PC-9 (cell line): ENCODE measurements at places on chromosomes 12 and 14. TPM values are rescaled to one million over a fixed set of nuclear protein-coding genes. Genes with fewer than 3 reads are reported as not detected.

DNA sequence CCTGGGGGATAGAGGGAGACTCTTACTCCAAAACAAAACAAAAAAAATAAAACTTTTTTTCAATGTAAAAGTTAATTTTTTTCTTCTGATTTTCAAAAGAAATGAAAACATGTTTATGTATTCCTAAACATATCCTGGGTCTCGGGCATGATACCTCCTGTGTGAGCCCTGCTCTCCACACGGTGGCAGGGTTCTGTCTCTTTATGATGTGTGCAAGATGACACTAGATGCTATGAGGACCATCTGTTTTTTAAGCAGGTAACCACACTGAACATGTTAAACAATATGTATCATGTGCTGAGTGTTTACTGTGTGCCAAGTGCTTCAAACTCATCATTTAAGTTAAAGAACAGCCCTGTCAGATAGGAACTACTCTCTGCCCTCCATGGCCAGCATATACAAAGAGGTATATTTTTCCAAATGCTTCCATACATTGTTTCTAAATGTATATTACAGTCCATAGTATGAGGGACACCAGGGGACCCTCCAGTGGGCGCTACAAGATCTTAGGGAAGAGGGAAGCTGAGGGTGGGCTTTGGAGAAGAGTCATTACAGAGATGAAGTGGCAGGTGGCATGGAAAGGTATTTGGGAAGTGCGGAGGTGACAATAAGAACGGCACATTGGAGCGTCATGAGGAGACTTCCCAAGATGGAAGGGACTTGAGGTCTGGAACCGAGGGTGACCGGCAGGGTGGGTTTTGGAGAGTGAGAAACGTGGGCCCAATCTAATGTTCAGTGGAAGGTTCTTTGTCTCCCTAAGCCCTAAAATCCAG, 28.5 kb downstream of the FOS start:
- peak; percentile 67 for DNase-seq

DNA sequence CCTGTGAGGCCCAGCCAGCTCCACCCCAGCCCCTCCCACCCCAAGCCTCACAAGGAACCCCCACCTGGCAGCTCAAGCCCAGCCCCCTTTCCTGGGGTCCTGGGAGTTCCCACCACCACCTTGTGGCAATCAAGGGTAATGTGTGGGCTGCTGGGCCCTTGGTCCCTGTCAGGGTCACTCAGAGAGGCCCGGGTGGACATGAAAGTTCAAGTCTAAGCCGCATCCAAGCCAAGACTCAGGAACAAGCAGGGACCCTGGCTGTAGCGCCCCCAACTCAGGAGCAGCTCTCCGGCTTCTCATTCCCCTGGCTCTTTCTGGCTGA, 106.4 kb upstream of the C14orf180 start:
- DNase-seq, result no peak

GRCh38 chr12:64085996-64086395, 136.1 kb downstream of the KICS2 start:
- DNase-seq, result no peak

GRCh38 chr12:81627336-81628189, 131.6 kb downstream of the PPFIA2 start:
- DNase-seq, result no peak

DNA sequence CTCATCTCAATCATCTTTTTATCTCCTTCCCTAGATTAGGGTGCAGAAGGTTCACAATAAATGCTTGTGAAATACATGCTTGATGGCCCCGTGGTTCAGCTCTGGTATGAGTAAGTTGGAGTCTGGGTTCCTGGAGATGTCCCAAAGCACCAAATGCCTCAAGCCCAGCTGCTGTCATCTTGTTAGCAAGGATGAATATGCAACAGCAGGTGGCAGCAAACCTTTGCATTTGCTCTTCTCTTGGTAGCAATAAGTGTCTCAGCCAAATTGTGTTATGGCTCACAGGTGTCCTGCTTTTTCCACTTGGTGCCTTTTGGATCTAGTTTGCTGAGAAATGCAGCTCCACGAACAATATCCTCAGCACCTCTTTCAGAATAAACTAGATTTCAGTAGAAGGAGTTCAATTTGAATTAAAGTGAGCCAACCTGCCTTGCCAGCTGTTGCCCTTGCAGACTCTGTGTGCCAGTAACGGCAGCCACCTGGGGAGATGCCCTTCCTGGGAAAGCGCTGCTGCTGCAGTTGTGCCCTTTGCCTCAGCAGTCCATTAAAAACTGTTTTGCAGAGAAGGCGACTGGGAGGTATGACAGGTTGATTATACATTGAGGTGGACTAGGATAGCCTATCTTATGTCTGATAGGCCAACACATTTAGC, 417.3 kb downstream of the SNAPC1 start:
- DNase-seq, result peak; percentile 55

GRCh38 chr12:46461907-46462640, 89.5 kb upstream of the SLC38A2 start:
- no peak for DNase-seq

GRCh38 chr12:25126746-25127145, 68.2 kb downstream of the DNAI7 start:
- no peak for DNase-seq

DNA sequence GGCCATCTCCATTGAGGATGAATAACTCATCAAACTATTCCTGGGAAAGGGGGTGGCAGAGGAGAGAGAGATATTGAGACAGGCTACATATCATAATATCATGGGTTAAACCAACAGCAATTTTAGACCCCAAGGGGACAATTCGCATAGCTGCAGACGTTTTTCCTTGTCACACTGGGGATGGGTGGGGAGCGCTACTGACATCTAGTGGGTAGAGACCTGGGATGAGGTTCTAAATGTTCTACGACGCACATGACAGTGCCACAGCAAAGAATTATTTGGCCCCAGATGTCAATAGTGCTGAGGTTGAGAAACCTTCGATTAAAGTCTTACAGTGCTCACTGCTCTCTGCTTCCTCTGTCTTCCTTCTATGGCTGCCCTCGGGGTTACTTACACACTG, 425.6 kb downstream of the NRXN3 start:
- no peak for DNase-seq

DNA sequence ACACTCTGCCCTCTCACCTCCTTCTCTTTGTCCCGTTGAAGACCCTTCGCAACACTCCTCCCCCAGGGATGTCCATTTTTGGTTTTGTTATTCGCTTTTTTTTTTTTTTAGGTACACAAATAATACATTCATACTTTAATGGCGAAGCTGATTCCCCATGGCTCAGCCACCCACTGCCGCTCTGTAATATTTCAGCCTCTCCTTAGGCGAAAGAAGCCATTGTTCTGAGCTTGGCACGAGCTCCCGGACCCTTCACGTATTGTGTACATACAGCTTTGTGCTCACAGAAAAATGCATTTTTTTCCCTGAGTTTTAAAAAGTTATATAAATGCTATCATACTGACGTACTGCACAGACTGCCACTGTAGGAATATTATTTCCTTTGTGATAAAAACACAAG, 115.0 kb downstream of the TMEM132C start:
- DNase-seq, result no peak

DNA sequence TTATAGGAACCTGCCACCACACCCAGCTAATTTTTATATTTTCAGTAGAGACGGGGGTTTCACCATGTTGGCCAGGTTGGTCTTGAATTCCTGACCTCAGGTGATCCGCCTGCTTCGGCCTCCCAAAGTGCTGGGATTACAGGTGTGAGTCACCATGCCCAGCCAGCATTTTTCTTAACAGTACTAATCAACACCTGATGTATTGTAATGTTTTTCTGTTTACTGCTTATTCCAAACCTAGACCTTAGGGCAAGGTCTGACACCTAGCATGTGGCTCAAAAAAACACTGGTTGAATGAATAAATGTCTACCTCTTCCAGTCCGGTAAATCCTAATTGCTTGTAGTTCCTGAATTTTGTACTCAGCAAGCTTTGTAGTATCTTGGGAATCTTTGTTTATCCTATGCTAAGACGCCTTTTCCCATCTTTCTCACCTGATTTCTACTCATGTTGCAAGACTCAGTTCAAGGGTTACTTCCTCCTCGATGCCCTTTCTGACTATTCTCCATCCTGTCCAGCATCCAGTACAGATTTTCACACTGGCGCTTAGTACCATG, 2.8 kb downstream of the PAN2 start:
- DNase-seq, result peak; percentile 63

GRCh38 chr12:19338405-19338804, 100.9 kb upstream of the AEBP2 start:
- no peak for DNase-seq

- no peak for DNase-seq
These were observed 37.9 kb downstream of the PIWIL1 start for GRCh38 chr12:130375296-130376287.

DNA sequence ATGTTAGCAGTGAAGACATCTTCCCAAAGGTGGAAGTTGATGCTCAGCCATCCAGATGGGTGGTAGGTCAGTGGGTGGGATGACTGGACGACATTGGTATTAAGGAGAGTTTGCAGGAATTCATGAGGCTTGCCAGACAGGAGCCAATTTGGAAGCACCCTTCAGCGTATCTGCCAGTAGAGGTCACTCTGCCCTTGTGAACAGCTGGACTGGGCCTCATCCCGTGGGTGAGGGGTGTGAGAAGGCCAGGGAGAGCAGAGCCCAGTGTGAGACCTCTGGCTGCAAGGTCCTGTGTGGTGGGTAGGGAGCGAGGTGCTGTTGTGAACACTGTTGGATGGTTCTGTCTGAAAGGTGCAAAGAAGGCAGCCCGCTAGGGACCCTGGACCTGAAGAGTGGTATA, 37.7 kb downstream of the SLC5A8 start:
- DNase-seq, result no peak

- no peak for DNase-seq
These were observed 4.3 kb downstream of the PCK2 start for GRCh38 chr14:24098229-24098926.

DNA sequence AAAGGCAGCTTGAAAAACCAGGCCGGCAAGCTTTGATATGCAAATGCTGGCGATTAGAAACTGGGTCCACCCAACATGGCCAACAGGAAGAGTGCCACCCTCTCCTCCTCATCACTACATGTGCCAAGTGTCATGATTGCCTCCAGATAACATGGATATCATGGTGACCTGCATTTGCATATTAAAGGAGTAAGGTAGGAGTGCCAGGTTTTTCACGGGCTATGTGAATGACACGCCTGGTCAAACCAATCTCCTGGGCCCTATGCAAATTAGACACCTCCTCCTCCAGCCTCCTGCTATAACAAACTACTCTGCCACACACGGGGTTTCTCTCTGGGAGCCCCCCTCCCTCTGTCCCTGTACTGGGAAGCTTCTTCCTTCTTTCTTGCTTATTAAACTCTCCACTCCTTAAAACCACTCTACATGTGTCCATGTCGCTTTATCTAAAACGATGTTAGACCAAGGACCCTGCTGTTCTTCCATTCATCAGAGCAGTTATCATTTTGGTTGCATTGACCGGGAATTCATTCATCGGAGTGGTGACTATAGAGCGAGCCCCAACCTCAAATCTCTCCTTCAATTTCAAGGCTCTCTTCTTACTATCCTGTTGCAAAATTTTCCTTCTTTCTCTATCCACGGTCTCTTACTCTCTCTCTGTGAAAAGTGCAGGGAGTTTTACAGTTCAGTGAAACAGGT, 27.5 kb downstream of the APOBEC1 start:
- DNase-seq, result no peak

GRCh38 chr14:100410056-100410565, 87.0 kb downstream of the SLC25A47 start:
- DNase-seq, result no peak

GRCh38 chr14:59534361-59534987, 42.1 kb downstream of the CCDC175 start:
- DNase-seq, result no peak

- DNase-seq, result no peak
These were observed 181.5 kb upstream of the KRR1 start for GRCh38 chr12:75692876-75693275.

GRCh38 chr14:35730871-35731270, 78.2 kb downstream of the RALGAPA1 start:
- DNase-seq, result no peak

DNA sequence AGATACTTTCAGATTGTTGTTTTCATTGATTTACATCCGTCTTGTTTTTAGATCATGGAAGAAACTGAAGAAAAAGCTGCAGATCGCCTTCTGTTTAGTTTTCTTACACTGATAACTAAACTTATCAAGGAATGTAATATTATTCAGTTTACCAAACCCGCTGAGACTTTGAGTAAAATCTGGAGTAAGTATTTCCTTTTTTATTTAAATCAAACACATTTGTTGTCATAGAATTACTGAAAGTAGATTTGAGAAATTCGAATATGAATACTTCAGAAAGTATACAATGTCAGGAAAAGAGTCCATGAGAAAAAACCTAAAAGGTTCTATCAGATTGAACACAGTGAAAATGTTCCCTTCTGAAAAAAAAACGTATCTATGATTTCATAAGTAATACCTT, 32.0 kb downstream of the ARL1 start:
- no peak for DNase-seq

DNA sequence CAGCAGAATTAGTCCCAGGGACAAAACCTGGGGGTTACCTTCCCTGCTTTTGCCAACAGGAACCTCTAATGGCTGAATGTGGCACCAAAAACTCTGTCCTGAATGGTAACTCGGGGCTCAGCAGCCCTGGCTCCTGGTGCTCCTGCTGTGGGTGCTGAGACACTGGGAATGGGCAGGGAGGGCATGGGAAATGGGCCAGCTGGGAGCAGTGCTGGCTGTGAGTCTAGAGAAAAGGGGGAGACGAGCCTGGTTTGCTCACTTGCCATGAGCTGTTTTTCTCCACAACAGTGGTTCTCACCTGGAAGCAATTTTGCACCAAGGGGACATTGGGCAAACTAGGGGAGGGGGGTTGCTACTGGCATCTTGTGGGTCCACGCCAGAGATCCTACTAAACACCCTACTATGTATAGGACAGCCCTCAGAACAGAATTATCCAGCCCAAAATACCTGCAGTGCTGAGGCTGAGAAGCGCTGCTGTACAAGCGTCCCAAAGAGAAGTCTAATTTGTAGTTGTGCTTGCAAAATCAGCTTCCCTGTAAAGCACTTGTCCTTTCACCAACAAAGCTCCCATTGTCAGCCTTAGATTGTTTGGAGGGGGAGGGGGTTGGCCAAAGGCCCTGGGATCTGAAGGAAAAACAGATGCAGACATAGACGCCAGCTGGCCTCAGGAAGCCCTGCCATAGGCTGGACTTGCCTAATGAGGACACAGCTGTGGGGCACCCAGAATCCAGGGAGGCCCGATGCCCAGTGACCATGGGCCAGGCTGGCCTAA, 3.6 kb downstream of the LRRC74A start:
- no peak for DNase-seq

The COX8C gene
- not detected in 2 replicates for total RNA-seq

The SYT1 gene
- total RNA-seq, result 1.2 and 1.5 TPM in 2 replicates

The SGPP1 gene
- 20.6 and 26.7 TPM in 2 replicates for total RNA-seq

The OTOGL gene
- total RNA-seq, result not detected in 2 replicates

The ADAMTS20 gene
- 1.0 and 1.6 TPM in 2 replicates for total RNA-seq

The PRB2 gene
- not detected in 2 replicates for total RNA-seq

The FGD6 gene
- 18.1 and 22.0 TPM in 2 replicates for total RNA-seq

The TAS2R8 gene
- not detected in 2 replicates for total RNA-seq
